ENCODE measurements at places on chromosomes 6 and 20.
A peak's percentile ranks its signal among the peaks of the same experiment; 100 is the strongest.

- no peak for DNase-seq
These were observed 21.3 kb downstream of the ZNF831 start for GRCh38 chr20:59184880-59185447.

GRCh38 chr6:8382434-8382833, 52.9 kb downstream of the SLC35B3 start:
- DNase-seq: no peak

- DNase-seq: no peak
These were observed 44.0 kb upstream of the PIM1 start for GRCh38 chr6:37125774-37126492.

- no peak for DNase-seq
These were observed 120.2 kb downstream of the AKAP7 start for GRCh38 chr6:131255434-131255833.

GRCh38 chr6:33699131-33699530, 12.4 kb downstream of the UQCC2 start:
- no peak for DNase-seq

GRCh38 chr20:11054266-11054993, 380.6 kb upstream of the JAG1 start:
- no peak for DNase-seq

GRCh38 chr6:47922391-47922790, 140.6 kb downstream of the OPN5 start:
- no peak for DNase-seq

GRCh38 chr6:163490826-163491577, 76.5 kb downstream of the QKI start:
- DNase-seq: no peak

GRCh38 chr6:109978174-109979032, at the start of gene GPR6:
Gene GPR6 (plus strand): TSS chr6:109978311. CDS start chr6:109979113, 802 bp downstream.
- DNase-seq: peak; percentile 41

- no peak for DNase-seq
These were observed 54.2 kb downstream of the NFATC2 start for GRCh38 chr20:51488331-51488730.

DNA sequence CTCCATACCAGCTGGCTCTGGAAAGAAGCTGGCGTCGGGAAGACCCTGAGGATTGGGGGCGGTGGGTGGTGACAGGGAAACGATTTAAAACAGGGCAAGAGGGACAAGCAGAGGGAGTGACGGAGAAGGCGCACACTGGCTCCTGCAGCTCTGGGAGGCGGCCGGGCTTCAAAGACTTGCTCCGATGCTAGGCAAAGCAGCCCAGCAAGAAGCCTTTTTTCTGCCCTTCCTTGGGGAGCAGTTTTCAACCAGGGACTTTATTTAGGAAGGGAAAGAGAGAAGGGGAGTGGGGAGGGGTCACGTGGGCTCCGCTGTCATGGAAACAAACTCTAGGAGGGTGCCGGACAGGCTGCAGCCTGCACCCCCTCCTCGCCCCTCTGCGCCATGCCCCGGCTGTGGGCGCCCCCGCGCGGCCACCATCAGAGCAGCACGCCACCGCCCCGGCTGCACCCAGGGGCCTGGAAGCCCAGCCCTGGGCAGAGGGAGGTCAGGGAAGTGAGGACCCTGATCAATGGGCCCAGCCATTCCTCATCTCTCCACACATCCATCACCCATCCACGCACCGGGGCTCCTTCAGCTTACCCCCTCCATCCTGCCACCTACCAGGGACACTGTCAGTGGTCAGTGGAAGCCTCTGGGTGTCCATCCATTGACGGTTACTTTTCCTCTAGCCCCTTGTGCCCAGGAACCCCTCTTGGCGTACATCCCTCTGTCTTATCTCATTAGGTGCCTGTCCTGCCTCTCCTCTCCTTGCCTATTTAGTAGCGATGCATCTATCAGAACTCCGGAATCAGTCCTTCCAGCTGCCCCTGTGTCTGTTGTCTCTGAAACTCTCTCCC, 66.6 kb upstream of the CCDC167 start:
- peak; percentile 90 for DNase-seq

- DNase-seq: no peak
These were observed 30.6 kb upstream of the HLA-DQB1 start for GRCh38 chr6:32697031-32697430.

GRCh38 chr6:3616565-3617176, 134.8 kb downstream of the PXDC1 start:
- no peak for DNase-seq

All from GM12892 (cell line).